ENCODE measurements at places on chromosomes 3 and 15.

- no peak for DNase-seq
These were observed 20.8 kb upstream of the FAN1 start for GRCh38 chr15:30882849-30883433.

GRCh38 chr3:124131158-124131557 is 139.2 kb upstream of the ROPN1 start:
- no peak for DNase-seq

DNA sequence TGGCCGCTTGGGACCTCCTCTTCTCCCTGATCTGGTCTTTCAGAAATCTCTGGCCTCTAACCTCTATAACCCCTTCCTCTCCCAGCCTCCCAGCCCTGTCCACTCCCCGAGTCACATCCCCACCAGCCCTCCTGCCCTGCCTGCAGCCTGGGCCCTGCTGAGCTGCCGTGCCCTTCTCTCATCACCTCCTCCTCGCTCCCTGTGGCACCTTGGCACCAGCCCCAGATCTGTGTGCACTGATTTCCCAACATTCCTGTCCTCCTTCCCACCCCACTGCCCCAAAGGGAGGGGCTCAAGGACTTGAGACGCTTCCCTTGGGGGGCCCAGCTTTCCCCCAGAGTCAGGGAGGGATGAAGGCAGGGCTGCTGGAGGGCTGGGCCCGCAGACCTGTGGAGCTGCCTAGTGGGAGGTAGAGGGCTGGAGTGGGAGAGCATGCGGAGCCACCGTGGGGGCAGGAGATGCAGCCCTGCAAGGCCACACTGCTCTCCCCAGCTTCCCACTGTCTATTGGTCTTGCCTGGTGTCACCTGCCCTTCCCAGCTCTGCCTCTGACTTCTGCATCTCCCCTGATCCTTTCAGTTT is 42.7 kb downstream of the EXOG start:
- no peak for DNase-seq

DNA sequence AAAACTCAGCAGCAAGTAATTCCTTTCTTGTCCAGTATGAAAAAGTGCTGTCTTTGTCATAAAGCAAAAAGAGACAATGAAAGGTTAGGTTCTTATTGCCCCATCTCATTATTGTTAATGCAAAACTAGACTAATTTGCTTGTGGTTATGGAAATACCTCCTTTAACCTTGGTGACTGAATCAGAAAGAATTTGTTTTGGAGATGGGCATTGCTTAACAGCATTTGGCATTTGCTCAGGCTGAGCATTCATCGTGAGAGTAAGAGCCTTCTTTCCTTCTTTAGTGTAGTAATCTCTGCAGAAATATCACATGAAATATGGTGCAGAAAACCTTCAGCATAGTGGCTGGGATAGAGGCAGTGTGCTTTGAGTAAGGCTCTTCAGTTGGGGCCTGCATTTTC is 103.1 kb downstream of the CNTN6 start:
- DNase-seq: no peak

GRCh38 chr15:72616491-72617210 is 37.8 kb upstream of the GOLGA6B start:
- DNase-seq: no peak

GRCh38 chr3:152480282-152480953 is 211.7 kb downstream of the MBNL1 start:
- DNase-seq: no peak

DNA sequence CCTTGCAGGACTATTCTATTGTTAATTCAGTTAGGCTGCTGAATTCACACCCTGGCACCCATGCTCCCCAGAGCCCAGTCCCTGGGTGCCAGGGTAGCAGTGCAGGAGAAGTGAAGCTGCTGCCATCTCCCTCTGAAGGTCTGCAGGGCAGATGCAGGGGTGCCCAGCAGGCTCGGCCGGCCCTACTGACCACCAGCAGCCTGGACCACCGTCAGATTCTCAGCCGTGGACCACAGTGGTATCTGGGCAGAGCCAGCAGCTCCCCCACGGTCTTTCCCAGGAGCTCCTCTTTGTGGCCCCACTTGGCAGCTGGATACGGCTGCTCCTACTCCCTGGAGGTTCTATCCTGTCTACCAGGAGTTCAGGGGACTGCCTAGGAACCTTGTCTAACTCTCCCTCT is 46.8 kb downstream of the ALDH1L1 start:
- no peak for DNase-seq

GRCh38 chr3:15269091-15269989 is 63.0 kb downstream of the SH3BP5 start:
- peak; percentile 87 for DNase-seq

GRCh38 chr15:81887912-81888311 is 157.9 kb downstream of the MEX3B start:
- no peak for DNase-seq

DNA sequence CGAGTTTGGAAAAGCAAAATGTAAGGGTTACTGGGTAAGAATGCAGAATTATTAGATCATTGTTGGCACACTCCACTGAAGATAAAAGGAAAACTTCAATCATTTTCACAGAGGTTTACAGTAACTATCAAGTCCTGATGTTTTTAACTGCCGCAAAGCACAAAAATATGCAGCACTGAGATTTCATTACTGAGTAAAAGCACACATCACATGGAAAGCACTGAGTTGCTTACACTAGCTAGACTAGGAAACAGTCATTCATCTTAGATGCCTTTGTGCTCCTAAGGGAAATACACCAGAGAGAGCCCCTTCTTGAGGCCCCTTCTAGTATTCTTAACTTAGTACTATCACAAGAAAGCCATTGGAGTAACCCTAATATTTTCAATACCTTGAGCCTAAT is 11.8 kb upstream of the P2RY1 start:
- DNase-seq: no peak

Measured in activated CD8-positive, alpha-beta memory T cell treated with anti-CD3 and anti-CD28 coated beads for 4 hours (primary cell).